ENCODE measurements at places on chromosomes 12 and 14.
A peak's percentile ranks its signal among the peaks of the same experiment; 100 is the strongest.

- DNase-seq = no peak
Observed at GRCh38 chr14:91830777-91831176, 36.6 kb downstream of the TC2N start.

GRCh38 chr12:103369929-103370328 is 125.8 kb downstream of the C12orf42 start:
- DNase-seq = no peak

DNA sequence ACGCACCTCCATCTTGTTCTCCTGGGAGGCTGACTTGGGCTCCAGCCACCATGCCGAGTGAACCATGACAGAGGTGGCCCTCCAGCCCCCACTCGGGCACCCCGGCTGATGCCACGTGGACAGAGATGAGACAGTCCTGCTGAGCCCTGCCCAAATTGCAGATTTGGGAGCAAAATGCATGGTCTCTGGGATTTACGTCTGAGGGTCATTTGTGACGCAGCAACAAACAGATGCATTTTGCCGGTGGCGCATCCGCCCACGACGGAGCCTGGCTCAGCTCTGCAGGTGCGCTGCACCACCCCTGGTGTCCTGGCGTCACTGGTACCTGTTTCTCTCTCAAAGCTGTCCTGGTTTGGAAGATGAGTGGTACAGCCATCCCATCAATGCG is 31.1 kb upstream of the INF2 start:
- DNase-seq = no peak

DNA sequence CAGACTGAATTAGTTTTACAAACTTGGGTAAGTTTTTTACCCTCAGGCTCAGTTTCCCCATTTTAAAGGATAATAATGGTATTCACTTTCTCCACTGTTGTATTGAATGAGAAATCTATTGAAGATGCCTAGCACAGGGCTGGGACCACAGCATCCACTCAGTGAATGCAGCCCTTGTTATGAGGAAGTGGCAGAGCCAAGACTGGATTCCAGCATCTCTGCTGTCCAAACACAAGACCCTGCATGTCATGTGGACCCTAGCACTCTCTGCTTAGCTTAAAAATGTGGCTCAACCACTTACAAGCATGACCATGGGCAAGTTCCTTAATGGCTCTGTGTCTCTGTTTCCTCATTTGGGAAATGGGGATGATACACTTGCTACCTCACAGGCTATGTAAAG is 24.1 kb upstream of the TRIM9 start:
- DNase-seq = no peak

DNA sequence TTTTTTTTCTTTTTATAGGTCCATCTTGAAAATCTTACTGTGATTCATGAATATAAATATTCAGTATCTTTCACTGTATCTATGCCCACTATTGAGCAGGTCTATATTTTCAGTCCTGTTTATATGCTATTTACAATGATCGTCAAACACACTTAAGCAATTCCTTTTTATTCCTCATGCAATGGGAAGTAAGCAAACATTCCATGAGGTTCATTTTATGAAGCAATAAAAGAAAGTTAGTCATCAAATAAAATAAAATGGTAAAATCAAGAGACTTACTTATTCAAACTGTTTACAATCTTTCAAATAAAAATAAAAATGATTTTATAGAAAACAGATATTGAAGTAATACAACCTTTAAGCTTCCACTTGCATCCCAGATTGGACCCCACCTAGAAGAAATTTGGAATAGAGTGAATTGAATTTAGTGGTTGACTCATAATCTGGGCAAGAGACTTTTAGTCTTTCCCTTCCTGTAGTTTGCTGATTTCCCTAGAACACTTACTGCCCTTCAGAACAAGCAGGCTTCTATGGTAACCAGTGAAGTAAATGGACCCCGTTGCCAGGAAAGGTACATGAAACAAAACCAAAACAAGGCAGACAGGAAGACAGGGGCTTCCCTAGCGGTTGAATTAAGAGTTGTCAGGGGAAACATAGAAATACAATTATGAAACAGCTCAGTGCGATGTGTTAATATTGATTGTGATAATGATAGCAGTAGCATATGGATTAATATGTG is 241.0 kb upstream of the ATP2B1 start:
- peak; percentile 49 for DNase-seq

DNA sequence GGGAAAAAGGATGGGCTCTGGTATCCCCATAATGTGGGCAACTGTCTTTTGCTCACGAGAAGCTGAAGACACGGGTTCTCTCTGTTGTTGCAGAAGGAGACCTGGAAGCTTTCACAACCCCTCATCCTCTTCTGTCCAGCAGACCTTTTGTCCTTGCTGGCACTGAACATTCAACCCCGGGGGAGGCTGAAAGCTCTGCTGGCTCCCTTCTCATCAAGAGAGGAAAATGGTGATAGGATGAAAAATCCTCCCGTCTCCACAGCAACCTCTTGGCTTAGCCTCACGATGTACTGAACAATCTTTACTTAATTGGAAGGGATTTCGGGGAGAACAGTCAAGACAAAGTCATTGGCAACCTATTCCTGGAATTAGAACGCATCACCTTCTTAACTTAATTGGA is 39.0 kb downstream of the ELK3 start:
- no peak for DNase-seq

GRCh38 chr12:40002178-40003169 is 103.4 kb downstream of the SLC2A13 start:
- DNase-seq = no peak

GRCh38 chr12:1523046-1523445 is 71.3 kb downstream of the FBXL14 start:
- no peak for DNase-seq

DNA sequence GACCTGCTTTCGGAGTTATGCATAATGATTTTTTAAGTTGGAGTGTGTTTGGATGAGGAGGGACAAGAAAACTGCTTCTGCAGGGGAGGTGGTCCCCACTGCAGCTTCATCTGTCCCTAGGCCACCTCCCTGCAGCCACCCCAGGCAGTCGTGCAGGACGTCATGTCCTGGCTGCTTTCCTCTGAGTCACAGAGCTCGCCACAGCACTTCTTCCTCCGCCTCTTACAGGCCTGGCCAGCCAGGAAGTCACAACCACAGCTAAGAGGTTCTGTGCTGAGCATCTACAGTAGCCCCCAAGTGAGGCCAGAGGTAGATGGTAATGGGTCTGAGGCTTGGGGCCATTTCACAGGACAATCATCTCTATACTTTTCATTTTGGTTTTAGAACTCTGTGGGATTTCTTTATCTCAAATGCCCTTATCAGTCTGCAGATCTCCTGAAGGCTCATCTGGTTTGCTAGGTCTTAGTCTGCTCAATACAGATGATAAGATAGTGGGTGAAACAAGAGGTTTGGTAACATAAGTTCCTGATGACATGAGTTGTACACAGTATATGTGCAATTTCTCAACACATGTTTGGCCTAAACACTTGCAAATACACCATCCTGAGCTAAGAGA is 106.4 kb downstream of the ARF6 start:
- DNase-seq = no peak

DNA sequence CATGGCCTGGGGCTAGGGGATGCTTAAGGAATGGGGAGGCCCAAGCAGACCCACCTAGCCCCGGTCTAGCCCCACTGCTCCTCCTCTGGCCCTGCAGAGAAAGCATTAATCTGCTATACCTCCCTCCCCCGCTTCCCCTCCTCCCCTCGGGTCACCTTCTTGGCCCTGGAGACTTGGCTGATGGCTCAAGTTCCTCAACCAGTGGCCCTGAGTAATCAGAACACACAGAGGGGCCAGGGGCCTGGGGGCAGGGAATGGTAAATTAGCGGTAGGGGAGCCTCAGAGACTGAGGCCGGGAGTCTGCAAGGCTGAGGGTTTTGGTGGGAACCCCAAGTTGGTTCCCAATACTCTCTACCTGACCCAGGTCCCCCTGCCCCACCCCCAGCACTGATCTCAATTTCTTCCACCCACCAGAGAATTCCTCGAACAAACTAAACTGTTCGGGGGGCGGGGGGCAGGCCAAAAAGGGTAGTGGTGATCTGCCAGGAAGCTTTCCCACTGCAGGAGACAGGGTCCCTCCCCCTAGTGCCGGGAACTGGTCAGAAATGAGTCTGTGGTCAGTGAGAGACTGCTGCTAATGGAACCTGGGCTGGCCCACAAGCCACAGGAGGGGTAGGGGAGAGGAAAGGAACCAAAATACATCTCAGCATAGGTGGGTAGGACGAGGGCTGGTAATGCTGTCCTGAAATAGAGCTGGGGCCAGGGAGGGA is 12.8 kb upstream of the SMARCD1 start:
- DNase-seq = no peak

GRCh38 chr12:92702754-92703679 is at the start of gene PLEKHG7:
TSS of gene PLEKHG7 (plus strand) at chr12:92702989. CDS start at chr12:92706632, 3,643 bp downstream.
- no peak for DNase-seq

DNA sequence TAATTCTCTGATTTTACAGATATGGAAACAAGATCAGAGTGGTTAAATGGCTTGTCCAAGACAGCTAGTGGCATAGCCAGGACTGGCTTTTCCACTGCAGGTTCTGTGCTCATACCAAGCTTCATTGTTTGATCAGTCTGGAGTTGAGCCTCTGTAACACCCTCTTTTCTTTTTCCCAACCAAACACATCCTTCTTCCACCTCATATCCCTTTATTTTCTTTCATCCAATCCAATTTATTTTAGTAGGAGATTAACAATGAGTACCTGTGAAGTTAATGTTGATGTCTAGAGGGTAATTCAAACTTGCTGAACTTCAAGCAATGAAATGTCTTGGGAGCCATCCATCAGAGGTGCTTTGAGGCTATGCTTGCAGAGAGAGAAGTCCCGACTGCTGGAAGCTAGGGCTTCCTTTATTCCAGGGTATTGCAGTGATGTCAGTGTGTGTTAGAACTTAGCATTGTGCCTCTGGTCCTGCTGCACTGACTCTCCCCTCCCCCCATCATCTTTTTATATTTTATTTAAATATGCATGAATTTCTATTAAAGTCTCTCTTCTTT is 452.1 kb upstream of the PDE3A start:
- no peak for DNase-seq

DNA sequence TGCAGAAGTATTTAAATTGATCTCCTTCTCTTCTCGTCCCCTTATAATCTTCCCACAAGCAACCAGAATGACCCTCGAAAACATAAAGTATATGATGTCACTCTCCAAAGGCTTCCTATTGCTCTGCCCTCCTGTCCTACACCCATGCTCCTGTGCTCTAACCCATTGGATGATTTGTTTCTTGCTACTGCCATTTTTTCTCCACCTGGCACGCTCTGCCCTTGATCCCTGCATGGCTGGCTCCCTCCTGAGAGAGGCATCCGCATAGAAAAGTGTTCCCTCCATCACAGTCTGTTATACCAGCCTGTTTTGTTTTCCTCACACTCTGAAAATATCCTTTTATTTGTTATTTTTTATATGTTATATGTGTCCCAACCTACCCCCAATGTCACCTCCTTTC is 19.8 kb downstream of the MYRFL start:
- DNase-seq = no peak

DNA sequence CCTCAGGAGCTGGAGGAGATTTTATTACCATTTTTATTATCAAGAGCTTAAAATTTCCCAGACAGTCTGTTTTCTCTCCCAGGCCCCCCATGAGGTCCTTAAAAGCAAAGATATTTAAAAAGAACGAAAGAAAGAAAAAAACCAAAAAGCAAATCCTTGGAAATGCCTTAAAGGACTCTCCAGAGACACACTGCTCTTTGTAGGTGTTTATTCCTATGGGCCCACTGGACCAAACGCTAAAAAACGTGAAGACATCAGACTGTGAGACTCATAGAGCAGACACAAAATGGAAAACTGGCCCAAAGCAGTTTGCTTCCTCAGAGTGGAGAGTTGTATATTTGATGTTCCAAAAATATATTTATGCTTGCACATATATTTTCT is 1.2 kb upstream of the NID2 start:
- DNase-seq = no peak

- no peak for DNase-seq
Observed at GRCh38 chr12:113932381-113933196, 33.5 kb downstream of the RBM19 start.

DNA sequence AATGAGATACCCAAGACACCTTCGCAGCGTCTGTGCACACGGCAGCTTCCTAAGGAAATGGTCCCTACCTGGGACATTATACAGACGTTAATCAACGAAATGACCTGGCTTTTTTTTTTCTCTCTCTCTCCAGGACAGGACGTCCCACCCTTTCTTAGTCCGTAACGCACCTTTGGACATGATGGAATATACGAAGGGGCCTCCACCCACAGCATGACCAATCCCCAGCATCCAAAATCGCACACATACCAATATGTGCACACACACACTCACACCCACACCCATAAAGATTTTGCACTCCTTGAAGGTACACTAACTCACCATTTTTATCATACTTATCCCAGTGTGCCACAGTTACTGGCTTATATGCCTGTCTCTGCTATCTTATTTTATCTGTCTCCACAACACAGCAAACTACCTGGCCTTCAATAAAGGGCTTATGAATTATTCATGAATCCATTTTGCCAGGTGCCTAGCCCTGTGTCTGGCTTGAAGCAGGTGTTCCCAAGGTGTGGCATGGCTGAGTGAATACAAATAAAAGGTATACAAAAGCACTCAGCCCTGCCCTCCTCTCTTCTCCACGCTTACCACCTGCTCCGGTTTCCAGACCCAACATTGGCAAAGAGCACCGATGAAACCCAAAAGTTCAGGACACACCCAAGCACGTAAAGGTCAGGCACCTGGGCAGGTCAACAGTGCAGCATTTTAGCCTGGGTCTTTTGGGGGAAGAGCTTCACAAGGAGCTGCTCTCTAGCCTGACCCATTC is 2.2 kb downstream of the SCNN1A start:
- DNase-seq = no peak

DNA sequence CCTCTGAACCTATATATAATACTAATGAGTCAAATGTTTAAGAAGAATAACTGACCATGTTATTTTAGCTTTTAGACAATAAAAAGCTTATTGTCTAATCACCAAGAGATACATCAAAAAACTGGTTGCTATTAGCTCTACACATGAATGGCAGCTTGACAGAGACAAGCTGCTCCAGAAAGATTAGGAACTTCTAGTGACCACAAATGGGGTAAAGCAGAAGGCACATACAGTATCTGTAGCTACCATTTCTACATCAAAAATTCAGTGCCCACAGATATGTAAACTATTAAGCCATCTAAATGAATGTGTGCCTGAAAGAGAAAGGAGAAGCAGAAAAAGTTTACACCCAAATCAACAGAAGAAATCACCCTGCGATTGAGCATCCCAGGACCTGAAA is 2.4 kb downstream of the AREL1 start:
- no peak for DNase-seq

DNA sequence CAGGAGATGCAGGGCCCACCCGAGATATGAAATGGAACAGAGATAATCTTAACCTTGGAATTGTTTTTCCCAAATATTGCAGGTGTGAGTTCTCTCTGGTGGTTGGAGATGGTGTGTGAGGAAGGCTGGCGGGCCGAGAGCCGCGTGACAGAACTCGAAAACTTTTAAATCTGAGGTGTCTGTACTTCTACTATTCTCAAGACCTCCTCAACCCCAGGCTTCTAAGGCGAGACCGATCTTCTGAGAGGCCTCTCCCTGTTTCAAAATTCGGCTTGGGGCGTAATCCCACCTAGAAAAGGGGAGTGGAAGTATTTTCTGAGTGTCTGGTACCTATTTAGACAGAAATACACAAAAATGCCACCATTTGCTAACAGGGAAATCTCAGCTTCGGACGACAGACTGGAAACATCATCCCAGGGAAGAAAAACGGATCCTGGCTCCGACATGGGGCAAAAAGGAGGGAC is 611 bp downstream of the SARNP start:
- no peak for DNase-seq
